ENCODE measurements at places on chromosomes 7 and 10.

- no peak for DNase-seq
Observed at GRCh38 chr10:112454910-112455779, 8.1 kb downstream of the VTI1A start.

- DNase-seq: no peak
Observed at GRCh38 chr10:54402576-54402975, 398.5 kb downstream of the PCDH15 start.

DNA sequence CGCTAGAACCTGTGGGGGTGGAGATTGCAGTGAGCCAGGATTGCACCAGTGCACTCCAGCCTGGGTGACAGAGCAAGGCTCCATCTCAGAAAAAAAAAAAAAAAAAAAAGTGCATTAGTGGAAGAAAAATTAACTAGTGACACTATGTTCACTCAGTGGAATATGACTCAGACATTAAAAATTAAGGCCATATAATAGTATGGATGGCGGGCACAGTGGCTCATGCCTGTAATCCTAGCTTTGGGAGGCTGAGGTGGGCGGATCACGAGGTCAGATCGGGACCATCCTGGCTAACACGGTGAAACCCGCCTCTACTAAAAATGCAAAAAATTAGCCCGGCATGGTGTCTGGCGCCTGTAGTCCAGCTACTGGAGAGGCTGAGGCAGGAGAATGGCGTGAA, 3.4 kb downstream of the PHYH start:
- DNase-seq: no peak

- DNase-seq: no peak
Observed at GRCh38 chr10:71006506-71006905, 118.1 kb upstream of the PCBD1 start.

GRCh38 chr7:117152213-117153007, 170.4 kb downstream of the WNT2 start:
- DNase-seq: no peak

- no peak for DNase-seq
Observed at GRCh38 chr10:76711222-76711997, 926.2 kb downstream of the KCNMA1 start.

- peak; percentile 6 for DNase-seq
Observed at GRCh38 chr10:26269754-26270153, 53.2 kb downstream of the GAD2 start.

DNA sequence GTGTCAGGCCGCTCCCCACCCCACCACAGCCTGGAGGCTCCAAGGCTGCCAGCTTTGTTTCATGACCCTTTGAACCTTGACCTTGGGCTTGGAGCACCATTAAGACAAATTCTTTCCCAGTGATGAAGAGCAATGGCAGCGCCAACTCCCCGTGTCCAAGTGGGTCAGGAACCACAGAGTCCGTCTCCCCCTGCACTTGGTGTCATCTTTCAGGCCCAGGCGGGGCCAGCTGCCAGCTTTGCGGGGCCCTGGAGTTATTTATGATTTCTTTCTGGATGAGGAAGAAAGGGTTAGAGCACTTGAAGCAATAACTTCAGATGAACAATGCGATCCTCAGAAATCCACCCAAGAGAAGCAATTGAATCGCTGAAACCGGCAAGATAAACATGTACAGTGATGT, 110.8 kb downstream of the MYL10 start:
- DNase-seq: no peak

DNA sequence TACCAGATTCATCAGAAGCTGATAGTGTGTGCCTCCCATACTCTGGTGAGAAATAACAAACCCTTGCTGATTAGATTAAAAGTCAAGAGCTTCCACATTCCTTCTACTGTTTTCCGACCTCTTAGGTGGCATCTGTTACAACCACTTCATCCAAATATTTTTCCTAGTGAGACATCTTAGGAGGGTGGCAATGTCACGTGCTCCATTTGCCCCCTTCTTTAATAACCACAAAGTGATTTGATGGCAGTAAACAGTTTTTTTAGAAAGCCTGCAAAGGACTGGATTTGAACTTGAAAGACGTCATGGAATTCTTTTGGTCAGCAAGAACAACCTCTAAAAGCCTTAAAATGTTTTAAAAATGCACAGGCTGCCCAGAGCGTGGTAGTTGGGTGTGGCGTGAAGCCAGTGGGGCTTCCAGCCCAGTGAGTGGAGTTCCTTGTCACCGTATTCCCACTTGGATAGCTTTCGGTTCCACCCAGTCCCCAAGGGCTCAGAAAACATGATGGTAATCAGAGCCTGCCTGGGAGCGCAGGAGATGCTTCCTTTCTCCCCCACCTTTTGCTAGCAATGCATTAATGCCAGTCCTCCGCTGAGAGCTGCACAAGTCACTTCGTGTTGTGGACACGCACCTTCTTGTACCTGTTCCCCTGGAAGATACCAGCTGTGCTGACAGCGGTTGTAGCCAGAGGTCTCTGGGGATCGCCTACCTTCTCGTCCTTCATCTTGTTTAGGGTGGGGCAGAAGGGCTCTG, 256.4 kb downstream of the KIAA1217 start:
- no peak for DNase-seq

DNA sequence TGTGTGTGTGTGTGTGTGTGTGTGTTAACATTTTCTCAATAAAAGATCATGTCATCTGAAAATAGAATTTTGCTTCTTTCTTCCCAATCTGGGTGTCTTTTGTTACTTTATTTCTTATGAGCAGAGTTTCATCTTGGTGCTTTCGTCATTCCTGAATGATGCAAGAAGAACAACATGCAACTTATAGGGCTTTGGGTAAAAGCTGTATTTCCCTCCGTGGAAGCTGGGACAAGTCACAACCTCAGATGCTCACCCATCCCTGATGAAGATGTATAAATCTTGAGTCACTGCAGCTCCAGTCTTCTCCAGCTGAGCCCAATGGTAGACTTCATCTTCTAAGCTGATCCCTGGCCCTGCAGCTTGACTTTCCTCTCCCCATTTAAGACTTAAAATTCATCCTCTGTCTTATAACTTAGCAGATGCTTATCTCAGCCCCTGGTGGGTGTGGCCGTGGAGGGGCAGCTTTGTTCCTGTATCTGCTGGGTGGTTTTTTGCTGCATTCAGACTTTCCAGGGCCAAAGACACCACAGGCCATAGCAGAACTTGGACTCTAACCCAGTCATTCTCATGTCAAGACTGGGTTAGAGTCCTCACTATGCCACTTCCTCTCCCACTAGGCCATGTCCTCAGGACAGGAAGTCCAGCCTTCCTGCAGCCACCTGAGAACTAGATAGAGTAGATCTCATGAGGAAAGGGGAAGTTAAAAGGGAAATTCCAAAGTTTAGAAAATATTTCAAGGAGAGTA, 356.4 kb downstream of the TNS3 start:
- no peak for DNase-seq

- no peak for DNase-seq
Observed at GRCh38 chr7:154353355-154353767, 301.2 kb downstream of the DPP6 start.

GRCh38 chr7:80942261-80943041, 23.6 kb upstream of the SEMA3C start:
- no peak for DNase-seq

- DNase-seq: no peak
Observed at GRCh38 chr7:72217151-72217550, 195.0 kb downstream of the CALN1 start.

DNA sequence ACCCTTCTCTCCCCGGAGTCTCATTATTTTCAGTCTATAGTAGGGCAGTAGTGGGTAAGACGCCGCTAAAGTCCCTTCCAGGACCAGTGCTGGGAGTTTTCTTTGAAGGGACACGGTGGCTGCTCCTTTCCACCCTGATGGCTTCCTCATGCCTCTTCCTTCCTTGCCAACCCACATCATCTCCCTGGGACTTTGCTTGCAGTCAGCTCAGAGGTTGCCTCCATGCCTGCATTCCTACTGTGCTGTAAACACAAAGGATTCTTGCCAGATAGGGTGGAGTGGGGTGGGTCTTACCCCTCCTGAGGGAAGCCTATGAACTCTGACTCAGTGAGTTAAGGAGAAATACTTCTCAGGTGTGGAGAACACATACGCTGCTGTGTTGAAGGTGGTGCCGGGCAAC, 59.9 kb upstream of the IGFBP3 start:
- DNase-seq: no peak

GRCh38 chr10:91690996-91691676, 58.3 kb upstream of the PPP1R3C start:
- no peak for DNase-seq

DNA sequence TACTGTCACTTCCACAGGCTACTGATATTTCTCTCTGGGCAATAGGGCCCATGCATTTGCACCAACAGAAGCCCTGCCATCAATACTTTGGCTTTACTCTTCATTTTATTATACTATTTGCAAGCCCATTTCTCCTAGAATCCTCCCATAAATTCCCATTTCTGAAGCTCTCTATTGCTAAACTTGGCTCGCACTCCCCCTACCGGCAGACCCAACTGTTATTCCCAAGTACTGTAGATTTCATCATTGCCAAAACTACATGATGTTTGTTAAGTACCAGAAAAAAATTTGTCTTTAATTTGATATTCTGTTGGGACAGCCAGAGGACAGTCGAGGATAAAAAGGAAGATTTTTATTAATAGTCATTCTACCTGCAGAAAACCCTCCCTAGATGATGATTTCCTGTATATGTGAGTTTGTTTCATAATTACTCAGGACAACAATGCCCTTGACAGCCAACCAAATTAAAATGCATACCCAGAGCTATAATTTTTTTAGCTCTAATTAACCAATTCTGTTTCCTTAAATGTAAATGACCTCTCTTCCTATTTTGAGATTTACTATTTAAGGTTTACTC, 298.6 kb downstream of the REEP3 start:
- peak; percentile 9 for DNase-seq

DNA sequence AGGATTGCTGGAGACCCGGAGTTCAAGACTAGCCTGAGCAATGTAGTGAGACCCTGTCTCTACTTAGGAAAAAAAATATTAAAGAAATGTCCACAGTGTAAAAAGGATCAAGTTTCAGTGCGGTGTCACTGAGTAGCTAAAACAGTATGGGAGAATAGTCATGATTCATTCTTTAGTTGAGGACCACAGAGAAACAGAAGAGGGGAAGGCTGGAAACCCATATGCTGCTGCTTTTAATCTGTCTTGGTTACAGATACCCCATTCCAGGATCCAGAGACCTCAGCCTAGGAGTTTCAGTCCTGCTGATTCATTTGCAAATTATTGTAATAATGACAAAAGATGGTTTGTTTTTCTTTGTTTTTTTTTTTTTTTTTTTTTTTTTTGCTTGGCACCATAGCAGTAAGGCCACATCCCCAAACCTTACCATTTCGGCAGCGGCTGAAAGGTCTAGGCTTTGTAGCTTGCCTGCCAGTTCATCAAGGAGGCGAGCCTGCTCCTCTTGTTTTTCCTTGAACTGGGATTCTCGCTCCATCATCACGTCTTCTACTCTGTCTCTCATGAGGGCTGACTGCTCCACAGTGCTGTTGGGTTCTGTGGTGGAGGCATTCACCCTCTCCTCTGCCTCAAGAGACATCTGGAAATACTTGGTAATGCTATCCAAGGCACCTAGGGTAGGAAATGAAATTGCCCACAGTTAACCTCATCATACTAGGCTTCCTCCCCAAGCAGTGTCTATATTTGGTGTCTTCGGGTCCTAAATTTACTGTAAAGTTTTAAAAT, 44.2 kb downstream of the DLD start:
- DNase-seq: no peak

- no peak for DNase-seq
Observed at GRCh38 chr10:86218160-86218559, 148.4 kb downstream of the GRID1 start.

DNA sequence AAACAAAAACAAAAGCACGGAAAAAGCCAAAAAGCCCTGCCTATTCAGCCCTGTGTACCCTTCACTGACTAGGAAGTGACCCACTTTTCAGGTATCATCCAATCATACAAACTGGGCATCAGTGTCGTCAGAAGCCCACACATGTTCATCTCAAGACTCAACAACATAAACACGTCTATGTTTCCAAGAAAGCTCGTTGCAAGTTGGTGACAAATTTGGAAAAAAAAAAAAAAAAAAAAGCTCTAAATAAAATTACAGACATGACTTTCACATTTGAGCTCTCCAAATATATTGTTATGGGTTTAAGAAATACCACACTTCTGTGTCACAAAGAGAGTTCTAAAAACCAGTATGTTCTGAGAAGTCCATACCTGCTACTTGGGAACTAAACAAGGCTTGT, 204.7 kb upstream of the KLF14 start:
- no peak for DNase-seq

GRCh38 chr10:77315496-77316129, 322.0 kb downstream of the KCNMA1 start:
- DNase-seq: no peak

DNA sequence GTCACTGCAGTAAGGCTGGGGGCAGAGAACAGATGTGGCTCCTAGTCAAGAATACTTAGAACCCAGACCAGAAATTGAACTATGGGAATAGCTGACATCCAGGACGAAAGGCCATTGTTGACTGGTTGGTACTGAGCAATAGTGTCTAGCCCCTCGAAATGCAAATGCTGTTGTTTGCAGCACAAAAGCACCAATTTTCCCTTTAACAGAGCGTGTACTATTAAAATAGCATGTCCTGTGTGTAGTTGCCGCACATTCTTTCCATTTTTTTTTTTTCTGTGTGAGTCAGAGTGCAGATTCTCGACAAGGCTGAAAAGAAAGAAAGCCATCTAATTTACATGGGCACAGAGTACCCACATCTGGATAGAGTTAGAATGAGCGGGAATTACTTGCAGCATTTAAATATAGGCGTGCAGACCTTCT, 302.4 kb downstream of the PTEN start:
- DNase-seq: no peak
